T47D (cell line): ENCODE measurements at places on chromosomes 7 and 10.

- DNase-seq: no peak
Observed at GRCh38 chr7:47314728-47315607, 266.9 kb downstream of the TNS3 start.

- DNase-seq: no peak
Observed at GRCh38 chr10:123847686-123848432, 43.7 kb downstream of the CPXM2 start.

DNA sequence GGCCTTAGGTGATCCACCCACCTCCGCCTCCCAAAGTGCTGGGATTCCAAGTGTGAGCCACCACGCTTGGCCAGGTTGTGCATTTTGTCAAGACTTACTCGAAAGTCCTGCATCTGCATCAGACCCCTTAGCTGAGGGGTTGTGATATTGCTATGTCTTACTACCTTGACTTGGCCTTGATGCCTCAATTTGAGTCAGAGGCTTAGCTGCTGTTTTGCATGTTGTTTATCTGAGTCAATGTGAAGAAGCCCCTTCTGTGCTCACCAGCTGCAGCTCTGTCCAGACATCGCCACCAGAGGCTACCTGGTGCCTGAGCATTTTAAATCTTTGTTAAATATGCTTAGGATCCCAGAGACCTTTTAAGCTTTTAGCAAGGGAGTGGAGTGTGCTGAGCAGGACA lies 18.1 kb downstream of the UBE2D4 start:
- DNase-seq: no peak

- DNase-seq: no peak
Observed at GRCh38 chr7:15709978-15710377, 23.5 kb upstream of the MEOX2 start.

DNA sequence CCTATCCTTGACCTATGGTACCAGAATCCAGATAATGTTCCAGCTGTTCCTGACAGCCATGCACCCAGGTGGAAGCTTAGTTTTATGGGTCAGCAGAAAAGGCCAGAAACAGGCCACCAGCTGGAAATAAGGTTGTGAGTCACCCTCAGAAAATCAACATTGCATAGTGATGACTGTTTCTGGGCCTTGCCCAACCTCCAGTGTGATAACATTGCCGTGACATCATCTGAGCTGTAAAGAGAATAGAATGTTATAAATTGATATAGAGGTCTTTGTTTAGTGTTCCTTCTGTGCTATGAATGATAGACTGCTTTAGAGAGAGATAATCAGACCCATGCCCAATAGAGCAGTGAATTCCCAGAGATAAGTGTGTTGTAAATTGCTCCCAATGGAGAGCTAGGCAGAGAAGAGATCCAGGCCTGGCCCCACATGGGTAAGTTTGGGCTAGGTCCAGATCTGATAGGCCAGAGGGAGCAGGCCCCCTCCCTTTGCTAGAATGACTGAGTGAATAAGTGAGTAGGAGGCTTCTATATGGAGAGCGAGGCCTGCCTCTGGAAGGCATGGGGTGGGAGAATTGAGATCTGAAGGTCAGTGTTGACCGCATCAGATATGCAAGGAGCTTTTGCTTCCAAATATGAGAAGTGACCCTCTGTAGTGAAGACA lies 14.2 kb upstream of the HPS1 start:
- no peak for DNase-seq

DNA sequence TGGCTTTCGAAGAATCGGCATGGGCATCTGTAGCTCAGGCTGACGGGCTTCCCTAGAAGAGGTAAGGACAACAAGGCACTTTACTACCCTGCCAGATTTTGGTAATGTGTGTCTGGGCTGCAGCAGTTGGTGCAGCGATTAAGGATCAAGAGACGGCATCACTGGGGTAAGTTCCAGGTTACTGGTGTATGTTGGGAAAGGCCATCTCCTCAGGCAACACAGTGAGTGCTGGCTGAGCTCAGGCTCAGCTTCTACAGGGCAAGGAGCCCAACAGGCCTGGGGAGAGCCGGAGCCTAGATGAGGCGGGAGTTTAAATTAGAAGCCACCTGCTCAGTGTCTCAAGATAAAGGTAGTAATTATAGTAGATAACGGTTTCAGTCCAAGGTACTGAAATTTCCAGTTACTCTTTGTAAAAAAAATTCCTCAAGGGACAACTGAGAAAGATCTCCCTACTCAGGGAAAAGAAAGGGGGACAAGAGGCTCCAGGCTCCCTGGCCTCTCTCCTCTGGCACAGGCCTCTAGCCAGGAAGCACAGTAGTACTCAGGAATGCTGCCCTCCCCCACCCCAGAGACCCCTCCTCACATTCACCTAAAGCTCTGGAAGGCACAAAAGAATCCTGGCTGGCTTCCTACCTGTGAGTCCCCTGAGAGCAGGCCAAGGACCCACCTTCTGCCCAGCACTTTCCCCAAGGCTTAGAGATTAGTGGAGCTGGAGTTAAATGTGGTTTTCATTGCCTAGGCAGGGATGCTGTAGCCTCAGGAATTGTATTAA lies 3.9 kb downstream of the CXCL12 start:
- DNase-seq: no peak
